COR-L47 (cell line): ENCODE measurements at places on chromosomes 6 and 20.

- no peak for DNase-seq
These were observed 92.7 kb downstream of the DACT2 start for GRCh38 chr6:168226902-168227318.

GRCh38 chr6:132937466-132937906 is 123.1 kb downstream of the RPS12 start:
- DNase-seq, result peak; percentile 57

DNA sequence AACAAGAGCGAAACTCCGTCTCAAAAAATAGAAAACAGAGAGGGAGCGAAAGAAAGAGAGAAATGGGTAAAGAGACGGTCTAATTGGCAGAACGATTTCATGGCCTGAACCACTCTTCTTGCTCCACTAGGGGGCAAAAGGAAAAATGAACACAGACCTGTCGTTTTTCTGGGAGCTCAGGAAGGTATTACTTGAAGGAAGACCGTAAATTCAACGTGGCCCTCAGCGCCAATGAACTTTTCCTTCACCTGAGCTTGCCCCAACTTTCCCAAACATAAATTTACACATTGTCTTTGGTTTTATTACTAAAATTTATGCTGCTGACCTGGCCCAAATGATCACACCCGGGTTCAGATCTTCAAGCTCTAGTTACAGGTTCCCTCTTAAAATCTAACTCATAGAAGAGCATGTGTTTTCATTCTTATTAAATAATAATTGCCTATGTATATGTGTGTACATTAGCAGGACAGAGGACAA is 67.3 kb downstream of the ATP9A start:
- DNase-seq, result no peak

DNA sequence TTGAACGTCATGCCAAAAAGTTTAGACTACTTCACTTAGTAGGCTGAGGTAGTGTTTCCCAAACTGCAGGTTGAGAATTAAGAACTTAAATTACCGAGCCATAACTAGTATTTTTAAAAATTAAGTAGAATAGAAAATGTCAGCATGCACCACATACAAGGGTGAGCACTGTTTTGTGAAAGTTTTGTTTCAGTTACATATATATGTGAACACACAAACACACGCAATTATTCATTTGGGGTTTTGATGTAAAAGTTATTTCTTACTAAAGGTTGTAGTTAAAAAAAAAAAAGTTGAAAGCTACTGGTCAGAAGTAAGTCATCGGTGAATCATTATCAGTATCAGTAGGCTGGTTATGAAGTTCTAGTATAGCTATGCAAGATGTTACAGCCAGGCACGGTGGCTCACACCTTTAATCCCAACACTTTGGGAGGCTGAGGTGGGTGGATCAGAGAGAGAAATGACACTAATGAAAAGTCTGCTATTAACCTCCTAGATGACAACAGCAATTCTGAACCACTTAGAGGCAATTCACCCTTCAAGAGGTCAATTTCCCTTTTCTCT is 24.1 kb downstream of the FASTKD5 start:
- DNase-seq, result no peak

GRCh38 chr20:8790442-8791074 is 278.3 kb upstream of the PLCB4 start:
- DNase-seq, result peak; percentile 22

DNA sequence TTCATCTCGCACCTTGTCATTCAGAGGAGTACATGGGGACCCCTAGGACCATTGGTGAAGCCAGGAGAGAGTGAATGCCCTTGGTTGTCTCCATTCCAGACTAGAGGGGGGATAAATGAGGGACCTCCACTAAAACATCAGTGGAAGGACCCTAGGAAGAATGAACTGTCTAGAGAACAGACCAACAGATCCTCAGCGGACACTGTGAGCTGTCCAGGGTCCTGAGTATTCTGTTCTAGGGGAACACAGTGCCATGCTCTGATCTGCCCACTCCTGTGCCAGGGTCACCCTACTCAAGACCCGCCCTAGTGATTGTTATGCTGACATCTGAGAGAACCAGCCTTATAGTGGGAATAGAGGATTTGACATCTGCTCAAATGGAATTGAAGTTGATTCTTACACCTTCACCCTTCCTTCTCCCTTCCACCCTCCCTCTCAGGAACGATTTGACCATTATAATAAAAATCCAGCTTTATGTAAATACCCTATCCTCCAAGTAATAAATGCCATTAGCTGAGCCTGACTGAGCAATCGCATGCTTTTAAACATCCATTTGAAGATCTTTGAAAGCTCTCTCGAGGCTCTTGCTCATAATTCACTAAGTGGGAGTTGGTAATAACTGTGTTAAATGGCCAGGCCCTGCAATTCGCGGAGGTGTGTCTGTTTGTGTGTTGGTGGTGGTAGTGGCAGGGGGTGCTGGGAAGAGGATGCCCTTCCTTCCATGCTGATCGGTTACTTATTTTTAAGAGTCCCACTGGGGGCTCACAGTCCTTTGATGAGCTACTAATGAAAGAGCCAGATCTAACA is 43.6 kb upstream of the SLC32A1 start:
- no peak for DNase-seq

GRCh38 chr6:108476847-108477430 is 83.8 kb upstream of the FOXO3 start:
- peak; percentile 33 for DNase-seq

DNA sequence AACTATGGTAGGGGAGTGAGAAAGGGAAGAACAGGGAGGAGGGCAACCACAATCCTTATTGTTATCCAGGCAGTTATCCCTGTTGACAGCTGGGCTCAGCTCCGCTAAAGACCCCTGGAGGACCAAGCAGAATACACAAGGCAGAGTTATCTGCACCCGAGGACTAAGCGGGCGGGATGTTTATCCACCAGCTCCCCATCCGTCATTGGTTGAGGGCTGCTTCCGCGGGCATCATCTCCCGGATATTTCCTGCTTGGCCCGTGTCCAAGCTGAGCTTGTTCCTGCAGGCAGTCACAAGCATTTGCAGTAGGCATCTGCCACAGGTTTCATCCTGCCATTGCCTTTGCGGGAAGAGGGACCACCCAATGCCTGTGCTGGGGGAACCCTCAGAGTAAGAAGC is 102.1 kb downstream of the DLGAP4 start:
- peak; percentile 89 for DNase-seq

GRCh38 chr6:118509009-118509617 is 39.0 kb upstream of the PLN start:
- DNase-seq, result peak; percentile 44
